Uterus (tissue), 4 donors: ENCODE measurements at places on chromosomes 6 and 20. TPM values are rescaled to one million over a fixed set of nuclear protein-coding genes. Genes with fewer than 3 reads are reported as not detected.

DNA sequence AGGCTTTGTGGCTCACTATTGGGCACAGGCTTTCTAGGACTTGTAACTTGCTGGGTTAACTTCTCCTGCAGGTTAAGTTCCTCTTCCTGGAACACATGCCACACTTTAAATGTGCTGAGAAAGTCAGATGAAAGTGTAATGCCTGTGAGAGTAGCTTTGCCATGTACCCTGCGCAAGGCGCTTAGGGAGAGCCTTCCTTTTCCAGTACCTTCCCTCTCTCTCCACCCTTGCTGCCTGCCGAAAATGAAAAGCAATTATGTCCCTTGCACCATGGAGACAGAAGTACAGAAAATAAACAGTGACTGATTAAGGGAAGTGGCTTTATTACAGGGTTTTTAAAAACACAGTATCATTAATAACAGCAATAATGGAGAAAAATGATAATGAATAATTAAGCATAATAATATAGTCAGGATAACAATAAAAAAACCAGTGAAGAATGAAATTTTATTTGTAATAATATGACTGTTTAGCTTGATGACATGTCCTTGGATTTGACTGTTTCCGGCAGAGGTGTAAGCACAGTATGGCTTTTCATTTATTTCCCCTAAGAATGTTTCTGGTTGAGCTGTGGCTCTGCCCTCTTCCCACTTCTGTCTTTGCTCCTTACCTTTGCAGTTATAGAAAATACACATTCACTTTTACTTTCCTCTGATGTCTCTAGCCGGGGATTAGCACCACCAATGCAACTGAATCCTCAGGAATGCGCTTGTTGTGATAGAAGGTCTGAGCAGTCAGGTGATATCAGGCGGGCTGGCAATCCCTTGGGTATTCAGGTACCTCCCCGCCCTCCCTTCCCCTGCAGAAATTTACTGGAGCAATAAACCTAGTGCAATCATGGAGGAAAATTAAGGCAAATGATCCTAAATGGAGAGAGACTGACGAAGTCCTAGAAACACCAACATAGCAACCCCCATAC, 472.3 kb upstream of the CITED2 start:
- no peak for DNase-seq

The SLC24A3 gene
- total RNA-seq, result 16.4 TPM

DNA sequence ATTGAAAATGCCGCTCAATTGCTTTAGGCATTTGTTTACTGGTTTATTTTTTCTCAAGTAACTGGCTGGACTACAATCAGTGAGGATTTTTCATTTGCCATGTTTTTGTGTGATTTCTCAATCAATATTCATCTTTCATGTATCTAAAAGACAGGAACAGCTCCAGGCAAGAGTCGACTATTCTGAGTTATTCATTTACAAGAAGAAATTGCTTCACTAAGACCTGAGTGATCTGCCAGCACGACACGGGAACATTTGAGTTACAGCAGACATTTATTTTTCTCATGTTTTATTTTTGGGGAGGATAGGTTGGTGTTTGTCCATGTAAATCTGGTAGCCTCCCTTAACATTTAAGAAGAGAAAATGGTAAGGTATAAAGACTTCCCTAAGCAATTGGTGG, 124.1 kb downstream of the CBLN4 start:
- DNase-seq, result no peak

The SCRT2 gene
- not detected for total RNA-seq

DNA sequence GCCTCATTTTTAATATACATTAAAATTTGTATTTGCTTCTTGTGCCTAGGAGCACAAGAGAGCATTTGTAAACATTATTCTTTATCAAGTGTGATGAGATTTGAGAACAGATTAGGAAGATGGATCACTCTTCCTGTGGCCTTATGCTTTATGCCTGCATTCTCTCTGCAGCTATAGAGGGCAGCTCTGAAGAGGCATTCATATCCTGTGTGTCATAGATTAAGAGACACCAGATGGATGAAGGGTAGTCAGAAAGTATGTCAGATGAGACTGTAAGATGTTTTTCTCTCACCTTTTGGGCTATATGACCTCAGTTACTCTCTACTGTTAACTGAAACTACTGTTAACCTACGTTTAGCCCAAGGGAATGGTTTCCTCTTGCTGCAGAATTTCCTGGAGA, 61.4 kb downstream of the DNAH8 start:
- DNase-seq, result no peak

DNA sequence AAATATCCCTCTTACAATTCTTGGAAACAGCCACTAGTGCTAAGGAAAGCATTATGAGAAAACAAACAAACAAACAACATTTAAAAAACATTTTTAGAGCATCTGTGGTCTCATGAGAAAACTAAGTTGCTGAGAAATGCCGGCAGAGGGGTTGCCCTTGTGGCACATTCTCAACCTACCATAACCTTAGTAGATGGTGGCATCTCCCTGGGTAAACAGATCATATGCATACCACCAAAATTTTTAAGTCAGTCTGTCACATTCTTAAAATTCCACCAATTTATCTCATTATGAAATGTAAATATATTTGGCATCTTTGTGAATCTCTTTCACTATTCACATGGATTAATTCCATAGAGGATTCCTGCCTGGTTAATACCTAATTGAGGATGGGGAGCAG, 575.7 kb upstream of the MARCKS start:
- no peak for DNase-seq

The CDK19 gene
- total RNA-seq, result 5.6 TPM

DNA sequence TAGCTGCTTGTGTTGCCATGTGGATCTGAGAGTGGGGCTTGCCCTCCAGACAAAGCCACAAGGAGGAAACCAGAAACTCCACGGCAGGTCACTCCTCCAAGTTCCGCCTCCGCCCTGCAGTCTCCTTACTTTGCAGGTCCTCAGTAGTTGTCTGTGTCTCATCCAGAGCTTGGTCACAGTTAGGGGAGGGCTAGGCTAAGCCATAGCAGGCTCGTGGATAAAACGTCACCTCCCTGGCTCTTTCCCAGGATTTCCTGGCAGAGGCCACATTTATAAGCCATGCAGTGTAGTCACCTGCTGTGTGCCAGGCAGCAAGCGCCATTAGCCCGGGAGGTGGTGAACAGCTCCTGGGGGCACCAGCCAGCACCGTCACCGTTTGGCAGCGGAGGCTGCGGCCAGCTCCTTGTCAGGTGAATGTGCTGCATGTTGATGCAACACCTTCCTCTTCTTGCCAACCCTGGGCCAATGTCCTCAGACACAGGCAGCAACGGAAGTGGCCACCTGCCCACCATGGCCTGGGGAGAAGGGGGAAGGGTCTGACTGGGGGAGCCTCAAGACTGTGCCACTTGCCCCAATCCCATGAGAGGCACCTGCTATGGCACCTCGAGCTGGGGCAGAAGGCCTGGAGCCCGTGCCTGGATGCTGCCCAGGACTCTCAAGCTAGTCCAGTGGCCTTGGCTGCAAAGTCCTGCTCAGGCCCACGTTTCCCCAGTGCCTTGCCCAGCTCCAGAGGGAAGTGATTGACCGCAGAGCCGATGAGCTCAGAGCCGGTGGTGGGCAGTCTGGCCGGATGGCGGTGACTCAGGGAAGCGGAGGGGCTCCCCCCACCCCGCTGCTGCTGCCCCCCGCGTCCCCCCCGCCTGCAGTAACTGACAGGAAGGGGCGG, 39.0 kb upstream of the SLCO4A1 start:
- DNase-seq, result peak; percentile 64

The NOX3 gene
- not detected for total RNA-seq

DNA sequence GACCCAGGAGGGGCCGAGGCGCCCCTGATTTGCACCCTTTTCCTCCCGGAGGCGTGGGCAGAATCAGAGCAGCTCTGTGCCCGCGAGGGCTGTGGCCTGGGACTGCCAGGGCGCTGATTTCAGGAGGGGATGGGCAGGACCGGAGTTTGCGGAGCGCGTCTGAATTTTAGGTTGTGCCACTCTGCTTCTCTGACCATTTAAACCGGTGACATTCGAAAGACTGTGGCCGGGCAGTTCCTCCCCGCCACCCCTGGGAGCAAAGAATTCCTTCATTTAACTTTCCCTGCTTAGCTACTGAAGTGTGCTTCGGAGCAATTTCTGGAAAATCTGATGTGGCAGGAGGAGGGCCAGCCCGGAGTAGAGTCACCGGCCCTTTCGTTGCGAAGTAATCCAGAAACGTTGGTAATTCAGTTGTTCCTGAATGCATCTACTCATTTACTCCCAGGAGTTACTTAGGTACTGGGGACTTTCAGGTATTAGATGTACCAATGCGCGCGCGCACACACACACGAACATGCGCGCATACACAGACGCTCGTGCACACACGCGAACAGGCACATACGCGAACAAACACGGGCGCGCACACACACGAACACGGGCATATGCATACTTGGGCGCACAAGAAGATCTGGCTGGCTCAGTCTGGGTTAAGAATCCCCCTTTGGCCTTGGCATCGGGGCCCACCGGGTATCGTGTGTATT, 568 bp downstream of the CCDC170 start:
- peak; percentile 44 for DNase-seq

The GHRH gene
- total RNA-seq, result not detected

DNA sequence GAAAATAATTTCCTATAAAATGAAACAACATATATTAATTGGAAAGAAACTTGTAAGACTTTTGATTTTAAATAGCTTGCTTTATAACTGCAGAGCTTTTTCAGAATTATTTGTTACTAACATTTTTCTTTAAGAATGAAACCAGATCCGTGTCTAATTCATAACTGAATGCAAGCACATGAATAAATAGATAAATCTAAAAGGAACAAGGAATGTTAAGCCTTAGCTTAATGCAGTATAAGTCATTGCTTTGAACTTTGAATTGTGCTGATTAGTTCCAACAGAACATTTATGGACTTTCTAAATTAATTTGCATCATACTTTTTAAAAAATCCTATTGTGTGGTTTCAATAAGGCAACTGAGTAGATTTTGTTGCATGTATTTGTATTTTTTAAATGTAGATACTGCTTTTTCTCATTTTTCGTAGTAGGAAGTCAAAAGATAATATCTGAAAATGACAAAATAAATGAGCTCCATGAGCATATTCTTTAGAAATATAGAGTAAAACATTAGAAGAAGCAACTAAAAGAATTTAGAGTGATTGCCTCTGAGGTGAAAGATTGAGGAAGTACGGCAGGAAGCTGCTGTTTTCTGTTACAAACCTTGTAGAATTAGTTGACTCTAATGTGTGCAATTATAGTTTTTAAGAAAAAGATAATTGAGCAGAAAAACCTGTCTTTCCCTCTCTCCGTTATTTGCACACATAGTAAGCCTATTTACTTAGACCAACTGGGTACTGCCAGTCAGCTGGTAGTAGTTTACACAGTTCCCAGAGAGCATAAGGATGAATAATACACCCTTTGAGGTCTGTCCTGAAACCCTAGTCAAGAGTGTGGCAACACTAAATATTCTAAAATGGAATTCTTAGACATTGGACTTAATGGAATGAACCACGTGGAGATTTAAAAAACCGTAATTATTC, 32.6 kb upstream of the SLC35D3 start:
- DNase-seq, result no peak

GRCh38 chr20:31836853-31837608, 8.4 kb downstream of the FOXS1 start:
- no peak for DNase-seq

The TGM3 gene
- total RNA-seq, result not detected

DNA sequence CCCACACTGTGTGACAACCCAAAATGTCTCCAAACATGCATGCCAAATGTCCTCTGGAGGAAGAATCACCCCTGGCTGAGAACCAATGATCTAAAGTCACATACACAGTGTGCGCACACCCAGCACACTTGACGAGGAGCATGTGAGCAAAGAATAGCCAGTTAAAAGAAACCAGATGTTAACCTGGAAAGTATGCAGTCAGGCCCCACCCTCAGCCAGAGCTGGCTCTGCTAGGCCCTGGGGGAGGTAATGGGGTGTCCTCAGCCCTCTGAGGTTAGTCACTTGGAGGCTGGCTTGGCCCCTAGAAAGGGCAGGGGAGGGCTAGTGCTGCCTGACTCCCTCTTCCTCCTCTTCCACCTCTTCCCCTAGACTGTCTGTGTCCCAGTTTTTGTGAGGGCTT, 15.2 kb upstream of the GUCA1A start:
- DNase-seq, result no peak

The TSBP1 gene
- not detected for total RNA-seq

DNA sequence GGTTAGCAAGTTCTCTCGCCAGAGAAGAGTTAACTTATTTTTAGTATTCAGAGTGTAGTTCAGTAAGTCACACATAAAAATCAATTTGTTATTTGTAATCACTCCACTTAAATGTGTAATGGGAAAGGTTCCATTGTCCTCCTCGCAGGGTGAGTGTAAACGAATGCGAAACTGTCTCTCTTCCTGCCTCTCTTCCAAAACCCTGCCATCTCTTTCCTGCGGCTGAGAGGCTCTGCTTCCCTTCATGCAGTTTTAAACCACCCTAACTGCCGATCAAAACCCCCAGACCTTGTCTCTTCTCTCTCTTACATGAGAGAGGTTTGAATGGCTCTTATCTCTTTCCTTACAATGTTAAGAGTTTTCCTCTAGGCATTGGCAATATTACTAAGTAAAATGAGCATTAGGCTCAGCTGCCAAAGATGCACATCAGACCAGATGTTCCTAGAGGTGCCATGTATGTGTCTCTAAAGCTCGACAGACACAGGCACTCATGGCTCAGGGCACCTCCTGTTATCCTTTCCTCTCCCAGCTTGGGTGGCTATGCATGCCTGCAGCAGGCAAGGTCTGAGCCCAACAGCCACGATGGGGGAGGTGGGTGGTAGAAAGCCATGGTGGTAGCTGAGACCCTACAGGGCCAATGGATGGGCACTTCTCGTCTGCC, 91.2 kb downstream of the JARID2 start:
- DNase-seq, result no peak

GRCh38 chr20:22574545-22575086, 9.8 kb downstream of the FOXA2 start:
- no peak for DNase-seq

GRCh38 chr6:137543114-137543513, 48.9 kb upstream of the OLIG3 start:
- DNase-seq, result no peak

The ZSCAN23 gene
- 21.3 TPM for total RNA-seq

DNA sequence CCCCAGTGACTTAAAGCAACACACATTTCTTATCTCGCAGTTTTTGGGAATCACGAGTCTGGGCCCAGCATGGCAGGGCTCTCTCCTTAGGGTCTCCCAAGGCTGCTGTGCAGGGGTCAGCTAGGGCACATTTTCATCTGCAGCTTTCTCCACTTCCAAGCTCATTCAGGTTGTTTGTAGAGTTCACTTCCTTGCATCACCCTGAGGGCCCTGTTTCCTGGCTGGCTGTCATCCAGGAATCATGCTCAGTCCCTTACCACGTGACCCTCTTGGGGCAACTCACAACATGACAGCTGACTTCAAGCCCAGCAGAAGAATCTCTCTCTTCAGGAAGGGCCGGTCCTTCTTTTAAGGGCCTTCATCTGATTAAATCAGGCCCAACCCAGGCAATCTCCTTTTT, 21.3 kb downstream of the SNAP25 start:
- DNase-seq, result no peak

The EYS gene
- total RNA-seq, result 1.3 TPM
